Stimulated activated CD4-positive, alpha-beta T cell treated with anti-CD3 and anti-CD28 coated beads, Interleukin-4, amount 100 ng/mL, for 48 hours (primary cell): ENCODE measurements at places on chromosomes 11 and 22.

DNA sequence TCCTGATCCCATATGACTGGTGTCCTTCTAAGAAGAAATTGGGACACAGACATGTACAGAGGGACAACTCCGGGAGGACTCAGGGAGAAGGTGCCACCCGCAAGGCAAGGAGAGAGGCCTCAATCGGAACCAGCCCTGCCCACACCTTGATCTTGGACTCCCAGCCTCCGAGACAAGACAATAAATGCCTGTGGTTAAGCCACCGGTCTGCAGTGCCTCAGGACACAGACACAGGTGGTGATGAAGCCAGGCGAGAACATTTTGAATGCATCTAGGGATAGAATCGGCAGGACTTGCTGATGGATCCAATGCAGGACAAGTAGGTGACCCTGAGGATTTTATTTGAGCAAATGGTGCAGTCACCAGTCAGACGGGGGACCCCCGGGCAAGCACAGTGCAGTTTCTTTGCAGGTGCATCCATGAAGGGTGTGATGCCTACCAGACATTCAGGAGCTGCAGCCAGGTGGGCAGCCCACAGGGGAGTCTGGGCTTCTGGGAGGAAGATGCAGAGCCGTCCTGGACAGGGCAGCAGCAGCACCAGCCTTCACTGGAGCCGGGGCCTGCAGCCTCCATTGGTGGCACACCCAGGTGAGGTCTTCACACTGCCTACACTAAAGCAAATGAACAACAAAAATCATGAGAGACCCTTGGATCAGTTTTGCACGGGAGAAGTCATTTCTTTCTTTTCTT is 20.2 kb upstream of the SEPTIN5 start:
- DNase-seq = no peak

DNA sequence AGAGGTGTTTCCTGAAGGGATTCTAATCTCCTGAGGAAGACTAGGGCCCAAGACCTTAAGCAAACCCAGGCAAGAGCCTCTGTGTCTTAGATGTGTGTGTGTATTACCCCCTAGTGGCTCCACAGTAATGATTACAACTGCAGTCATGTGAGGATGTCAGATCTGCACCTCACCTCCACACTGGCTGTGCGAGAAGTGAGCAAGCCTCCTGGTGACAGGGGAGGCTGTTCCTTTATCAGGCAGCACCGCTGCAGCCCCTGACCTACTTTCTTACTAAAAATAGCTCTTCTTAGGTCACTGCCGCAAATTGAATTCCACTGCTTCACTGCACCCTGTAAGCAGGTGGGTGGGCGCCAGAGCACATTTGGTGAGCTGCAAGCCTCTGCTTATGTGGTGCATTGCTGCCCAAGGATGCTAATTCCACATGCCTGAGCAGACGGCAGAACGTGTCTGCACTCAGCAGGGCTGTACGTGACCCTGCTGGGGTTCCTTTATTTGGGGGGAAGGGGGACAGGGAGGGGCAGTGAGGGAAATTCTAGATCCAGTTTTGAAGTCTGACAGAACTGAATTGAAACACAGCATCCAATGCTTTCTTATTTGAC is 112.4 kb downstream of the KCNC1 start:
- no peak for DNase-seq

GRCh38 chr11:123062892-123063825 is 1.2 kb upstream of the HSPA8 start:
- no peak for DNase-seq

DNA sequence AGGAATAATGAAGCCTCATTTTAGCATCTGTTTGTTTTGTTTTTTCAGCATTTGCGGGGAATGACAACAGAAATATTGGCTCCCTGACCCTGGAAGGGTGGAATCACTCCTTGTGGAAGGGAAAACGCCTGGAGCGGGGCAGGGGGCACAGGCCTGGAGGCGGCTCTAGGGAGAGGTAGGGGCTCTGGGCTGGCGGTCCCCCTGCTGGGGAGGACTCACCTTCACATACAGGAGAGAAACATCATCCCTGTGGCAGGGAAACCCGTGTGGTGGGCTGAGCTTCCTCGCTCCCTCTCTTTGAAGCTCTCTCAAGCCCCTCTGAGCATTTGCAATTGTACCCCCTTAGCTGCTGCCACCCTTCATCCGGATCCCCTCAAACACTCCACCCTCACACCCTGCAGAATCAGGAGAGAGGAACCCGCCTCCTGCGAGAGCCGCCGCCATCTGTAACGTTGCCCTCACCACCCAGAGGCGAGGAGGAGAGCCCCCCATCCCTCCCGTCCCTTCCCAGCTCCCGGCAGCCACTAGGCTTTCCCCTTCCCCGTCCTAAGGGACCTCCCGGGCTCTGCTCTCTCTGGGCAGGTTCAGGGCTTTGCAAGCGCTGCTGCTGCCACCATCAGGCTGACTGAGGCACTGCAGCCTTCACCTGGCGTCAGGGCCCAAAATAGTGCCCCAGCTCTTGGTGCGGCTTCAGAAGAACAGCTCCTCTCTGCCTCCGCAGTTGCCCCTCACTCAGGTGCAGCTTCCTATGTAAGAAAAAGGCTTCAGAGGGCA is 10.4 kb downstream of the KIRREL3 start:
- peak; percentile 39 for DNase-seq

GRCh38 chr11:119363081-119363850 is 16.8 kb upstream of the MFRP start:
- DNase-seq = no peak

- DNase-seq = no peak
Observed at GRCh38 chr11:61325649-61326414, 7.1 kb downstream of the DDB1 start.

DNA sequence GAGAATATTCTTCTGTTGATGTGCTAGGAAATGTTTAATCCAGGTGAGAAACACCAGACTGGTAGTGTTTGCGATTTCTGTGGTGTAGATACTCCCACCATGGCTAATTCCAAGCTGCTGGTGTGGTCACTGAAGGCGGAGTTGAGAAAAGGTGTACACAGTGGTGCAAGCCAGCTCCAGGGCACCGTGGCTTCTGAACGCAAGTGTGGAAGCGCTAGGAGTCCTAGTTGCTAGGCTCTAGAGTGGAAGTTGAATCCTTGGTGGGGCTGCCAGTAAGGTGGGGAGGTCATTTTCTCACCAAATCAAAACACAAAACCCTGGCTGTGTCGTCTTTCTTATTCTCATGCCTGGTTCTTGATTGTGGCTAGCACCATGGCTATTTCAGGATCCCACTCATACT is 61.6 kb downstream of the ZBTB16 start:
- no peak for DNase-seq

- DNase-seq = no peak
Observed at GRCh38 chr11:65445101-65445603, 22.6 kb downstream of the NEAT1 start.

DNA sequence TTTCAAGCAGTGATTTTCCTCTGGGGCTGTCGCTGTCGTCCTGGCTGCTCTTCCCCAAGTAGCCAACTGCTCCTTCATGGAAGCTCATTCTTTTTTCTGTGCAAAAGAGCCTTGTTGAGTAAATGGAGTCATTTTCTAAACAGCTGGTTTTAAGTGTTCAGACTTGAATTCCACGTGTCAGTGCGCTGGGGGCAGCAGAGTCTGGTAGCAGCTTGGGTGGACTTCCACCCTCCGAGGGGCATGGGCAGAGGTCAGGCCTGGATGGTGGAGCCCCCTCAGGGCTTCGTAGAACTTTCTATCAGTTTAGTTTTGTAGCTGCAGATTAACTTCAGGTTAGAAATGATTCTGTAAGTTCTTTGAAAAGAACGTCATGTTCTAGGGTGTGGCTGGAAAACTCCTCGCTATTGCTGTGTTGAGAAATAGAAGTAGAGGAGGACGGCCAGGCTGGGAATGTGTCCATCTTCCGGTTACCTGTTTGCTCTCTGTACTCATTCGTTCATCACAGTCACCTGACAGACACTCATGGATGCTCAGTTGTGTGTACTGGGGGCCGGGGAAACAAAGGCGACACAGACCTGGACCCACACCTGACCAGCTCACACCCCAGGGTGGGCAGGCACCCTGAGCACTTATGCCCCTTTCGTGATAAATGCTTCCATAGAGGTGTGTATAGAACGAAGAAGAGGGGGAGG is 270.7 kb downstream of the TBC1D22A start:
- DNase-seq = no peak

GRCh38 chr11:69497221-69497787 is 15.8 kb downstream of the LINC01488 start:
- DNase-seq = no peak

DNA sequence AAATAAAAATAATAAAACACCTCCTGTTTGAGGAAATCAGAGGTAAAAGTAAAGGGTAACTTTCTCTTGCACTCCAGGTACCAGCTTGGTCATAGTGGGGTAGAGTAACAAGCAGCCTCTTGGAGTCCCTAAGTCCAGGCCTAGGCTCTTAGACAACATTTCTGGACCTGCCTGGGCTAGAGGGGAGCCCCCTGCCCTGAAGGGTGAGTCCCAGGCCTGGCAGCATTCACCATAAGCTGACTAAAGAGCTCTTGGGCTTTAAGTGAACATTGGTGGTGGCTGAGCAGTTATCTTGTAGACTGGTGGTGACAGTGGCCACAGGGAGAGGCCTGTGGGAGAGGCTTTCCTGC is 18.6 kb upstream of the OR56A3 start:
- no peak for DNase-seq

- no peak for DNase-seq
Observed at GRCh38 chr22:16827506-16827905, 2.3 kb upstream of the XKR3 start.

DNA sequence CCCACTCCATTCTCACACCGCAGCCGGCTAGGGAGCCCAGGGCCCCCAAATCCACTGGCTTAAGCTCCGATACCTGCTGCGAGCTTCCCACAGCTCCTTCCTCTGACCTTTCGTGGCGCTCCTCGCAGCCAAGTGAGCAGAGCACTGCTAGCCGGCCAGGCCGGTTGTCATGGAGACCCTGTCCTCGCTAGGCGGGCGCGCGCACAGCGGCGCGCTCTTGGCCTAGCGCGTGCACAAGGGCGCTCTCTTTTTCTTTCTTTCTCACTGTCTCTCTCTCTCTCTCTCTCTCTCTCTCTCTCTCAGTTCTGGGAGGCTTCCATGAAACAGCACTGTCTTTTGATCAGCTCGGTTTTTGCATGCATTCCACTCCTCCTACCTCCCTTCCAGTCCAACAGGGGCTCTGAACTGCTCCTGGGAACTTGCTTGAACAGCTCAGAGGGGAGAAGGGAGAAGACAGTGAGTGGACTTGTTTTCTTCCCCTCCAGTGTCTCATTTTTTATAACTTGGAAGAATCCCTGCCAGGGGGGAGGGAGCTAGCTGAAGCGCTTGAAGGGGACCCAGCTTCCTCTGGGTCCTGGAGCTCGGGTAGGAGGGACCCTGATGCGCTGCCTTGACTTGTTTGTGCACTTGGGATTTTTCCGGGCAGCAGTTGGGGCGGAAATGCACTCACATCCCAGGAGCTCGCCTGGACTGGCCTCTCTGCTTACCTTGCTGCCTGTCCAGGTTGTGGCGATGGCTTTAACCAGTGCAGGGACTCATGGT is 100.3 kb upstream of the AKIP1 start:
- DNase-seq = no peak

DNA sequence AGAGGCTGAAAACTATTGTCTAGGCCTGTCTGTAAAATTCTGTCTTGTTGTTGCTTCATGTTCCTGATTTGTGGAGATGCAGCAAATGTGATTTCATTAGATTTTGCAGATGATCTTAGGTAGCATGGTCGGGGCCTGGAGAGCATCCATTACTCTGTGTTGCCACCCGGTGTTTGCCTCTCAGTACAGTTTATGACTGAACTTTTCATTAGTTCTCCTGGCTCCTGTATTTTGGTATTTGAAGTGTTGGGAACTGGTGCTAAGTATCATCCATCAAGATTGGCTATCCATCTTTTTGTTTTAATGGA is 7.7 kb downstream of the YWHAH start:
- no peak for DNase-seq

DNA sequence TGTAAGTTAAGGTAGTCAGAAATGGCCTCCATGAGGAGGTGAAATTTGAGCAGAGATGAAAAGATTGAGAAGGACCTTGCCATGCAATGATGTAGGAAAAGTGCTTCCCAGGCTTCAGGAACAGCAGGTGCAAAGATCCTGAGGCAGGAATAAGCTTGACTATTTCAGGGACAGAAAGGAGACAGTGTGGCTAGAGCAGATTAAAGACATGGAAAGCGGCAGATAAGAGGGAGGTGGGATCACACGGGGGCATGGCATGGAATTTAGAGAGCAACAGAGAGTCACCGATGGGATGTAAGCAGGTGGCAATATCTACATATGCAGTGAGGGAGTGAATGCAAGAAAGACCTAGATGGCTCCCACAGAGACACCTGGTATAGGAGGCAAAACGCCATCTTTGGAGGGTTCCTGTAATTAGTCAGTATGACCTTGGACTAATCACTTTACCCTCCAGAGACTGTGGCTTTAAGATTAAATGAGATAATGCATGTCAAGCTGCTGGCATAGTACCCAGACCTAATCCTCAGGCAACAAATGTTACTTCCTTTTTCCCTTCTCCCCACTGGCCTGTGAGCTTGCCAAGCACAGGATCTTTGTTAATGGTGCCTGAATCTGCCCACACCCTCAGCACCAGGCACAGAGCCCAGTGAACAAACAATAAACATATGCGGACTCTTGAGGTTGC is 24.6 kb upstream of the ACER3 start:
- no peak for DNase-seq

- no peak for DNase-seq
Observed at GRCh38 chr11:16603890-16604793, 134.3 kb upstream of the C11orf58 start.

DNA sequence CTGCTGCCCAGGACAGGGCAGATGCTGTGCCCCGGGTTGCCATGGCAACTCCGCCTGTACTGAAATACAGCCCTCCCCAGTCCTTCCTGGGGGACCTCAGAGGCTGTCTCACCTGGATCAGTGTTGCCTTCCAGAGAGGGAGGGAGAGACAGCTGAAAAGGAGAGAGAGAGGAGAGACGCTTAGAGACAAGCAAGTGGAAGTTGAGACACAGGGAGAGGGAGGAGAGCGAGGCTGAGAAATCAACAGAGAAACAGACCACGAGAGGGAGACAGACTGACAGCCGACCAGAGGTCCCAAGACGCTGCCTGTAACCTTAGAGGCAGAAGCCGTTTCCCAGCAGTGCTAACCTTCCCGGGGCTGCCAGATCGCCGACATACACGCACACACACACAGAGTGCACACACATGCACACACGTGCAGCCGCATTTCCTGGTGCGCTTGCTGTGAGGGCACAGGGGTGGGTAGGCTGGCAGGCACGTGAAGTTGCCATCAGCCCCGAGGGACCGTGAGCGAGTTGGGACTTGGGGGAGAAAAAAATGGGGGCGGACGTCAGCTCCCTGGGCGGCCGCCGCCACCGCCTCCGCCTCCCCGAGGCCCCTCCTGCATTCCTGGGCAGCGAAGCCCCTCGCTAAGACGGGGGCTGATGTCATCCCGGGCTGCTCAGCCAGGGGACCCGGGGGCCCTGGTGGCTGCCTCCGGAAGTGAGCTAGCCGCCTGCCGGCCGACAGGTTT is 88.6 kb upstream of the CRYBB3 start:
- DNase-seq = peak; percentile 22

GRCh38 chr11:103322821-103323220 is 213.6 kb downstream of the DYNC2H1 start:
- DNase-seq = no peak

DNA sequence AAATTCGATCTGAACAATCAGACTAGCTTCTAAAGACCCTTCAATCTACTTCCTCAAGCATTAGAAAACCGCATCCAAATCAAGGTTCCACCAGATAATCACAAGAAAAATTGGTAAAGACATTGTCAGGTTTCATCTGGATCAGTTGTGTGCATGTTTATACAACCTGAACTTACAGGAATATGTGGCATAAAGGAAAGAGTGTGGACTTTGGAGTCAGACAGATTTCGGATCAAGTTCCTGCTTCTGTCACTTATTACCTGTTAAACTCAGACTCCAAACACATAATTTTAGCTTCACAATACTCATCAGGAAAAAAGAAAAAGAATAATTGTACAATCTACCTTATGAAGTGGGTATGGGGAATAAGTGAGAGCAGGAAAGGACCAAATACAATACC is 80.5 kb downstream of the MPPED2 start:
- no peak for DNase-seq
